Stimulated activated CD8-positive, alpha-beta memory T cell treated with anti-CD3 and anti-CD28 coated beads, Interleukin-12 subunit alpha, Interleukin-12 subunit beta, amount 100 ng/mL, for 1 hour (primary cell): ENCODE measurements at places on chromosomes 3 and 15.

DNA sequence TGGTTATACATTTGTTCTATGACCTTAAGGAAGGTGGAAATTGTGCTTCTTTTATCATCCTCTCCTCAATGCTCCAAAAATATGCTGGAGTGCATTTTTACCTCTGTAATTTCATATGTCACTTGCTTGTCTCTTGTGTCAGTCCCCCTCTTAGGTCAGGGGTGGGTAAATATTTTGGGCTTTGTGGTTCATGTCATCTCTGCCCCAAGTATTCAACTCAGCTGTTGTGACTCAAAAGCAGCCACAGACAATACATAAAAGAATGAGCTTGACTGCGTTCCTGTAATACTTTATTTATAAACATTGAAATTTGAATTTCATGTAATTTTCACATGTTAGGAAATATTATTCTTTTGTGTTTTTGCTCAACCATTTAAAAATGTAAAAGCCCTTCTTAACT lies 60.4 kb upstream of the SLC24A5 start:
- no peak for DNase-seq

DNA sequence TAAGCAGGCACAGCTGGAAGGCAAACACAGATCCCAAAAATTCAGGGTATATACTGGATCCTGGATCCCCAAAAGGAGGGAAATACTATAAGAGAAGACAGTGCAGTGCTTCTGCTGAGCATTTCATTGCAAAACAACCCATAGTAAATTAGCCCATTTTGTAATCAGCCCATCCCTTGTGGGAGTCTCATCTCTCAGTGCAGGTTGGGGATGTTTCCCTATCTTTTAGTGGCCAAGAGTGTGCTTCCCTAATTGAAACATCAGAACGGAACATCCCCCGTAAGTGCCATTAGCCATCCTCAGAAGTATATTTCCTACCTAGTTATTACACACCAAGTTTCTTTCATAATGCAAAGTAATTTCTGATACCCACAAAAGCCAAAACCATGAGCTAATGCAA lies 11.2 kb upstream of the MTMR14 start:
- no peak for DNase-seq

- DNase-seq: no peak
Observed at GRCh38 chr3:181623924-181624694, 87.6 kb upstream of the SOX2 start.

GRCh38 chr15:34334672-34335071 lies 2.9 kb downstream of the SLC12A6 start:
- no peak for DNase-seq

DNA sequence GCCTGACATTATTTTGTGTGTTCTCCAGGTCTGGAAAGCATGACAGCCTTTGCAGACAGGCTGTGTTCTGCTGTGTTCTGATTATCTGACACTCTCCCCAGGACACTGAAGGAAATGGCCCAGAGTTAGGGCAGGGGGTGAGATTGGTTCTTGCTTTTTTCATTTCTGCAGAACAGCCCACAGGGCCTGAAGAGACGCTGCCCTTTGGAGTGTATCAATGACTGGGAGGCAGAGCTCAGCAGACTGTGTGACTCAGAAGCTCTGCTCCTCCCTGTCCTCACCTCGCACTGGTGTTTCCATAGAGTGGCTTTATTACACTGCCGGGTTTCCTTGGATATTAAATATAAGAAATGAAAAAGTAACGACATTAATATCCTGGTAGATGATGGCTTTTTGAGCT lies 523.6 kb downstream of the NTRK3 start:
- no peak for DNase-seq
